ENCODE measurements at places on chromosomes 4 and X.

GRCh38 chr4:8909548-8909947 is 37.9 kb upstream of the HMX1 start:
- no peak for DNase-seq

DNA sequence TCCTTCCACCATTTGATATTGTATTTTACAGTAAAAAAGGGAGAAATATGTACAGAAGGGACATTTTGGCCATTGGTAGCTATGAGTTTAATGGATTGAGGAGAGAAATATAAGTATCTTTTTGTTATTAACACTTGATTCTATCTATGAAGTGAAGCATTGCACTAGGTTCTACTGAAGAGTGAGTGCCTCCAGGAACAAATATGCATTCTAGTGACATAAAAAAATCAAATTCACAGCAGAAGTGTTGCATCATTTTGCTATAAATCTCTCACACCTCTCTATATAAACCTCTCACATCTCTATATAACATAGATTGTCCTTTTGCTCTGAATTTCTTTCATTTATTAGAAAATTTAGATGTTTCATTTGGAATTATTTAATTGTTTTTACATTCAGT is 425 bp downstream of the SYTL5 start:
- DNase-seq = no peak

- DNase-seq = no peak
Measured at GRCh38 chrX:150044556-150044955, 106.3 kb upstream of the EOLA2 start.

DNA sequence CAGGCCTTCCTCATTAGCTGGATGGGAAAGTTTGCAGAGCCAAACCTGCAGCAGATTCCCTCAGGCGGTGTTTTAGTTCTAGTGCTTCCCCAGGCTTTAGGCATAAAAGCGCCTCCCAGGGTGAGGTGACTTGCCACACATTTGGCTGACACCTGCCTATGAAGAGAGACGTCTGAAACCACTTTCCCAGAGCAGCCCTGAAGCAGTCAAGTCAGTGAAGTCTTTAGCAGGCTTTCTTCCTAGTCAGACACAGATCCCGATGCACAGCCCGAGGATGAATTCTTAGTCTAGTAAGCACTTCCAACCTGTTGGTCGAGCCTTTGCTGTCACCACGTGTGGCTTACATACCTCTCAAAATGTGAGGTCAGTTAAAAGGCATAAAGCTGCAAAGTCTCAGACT is 484.1 kb downstream of the SMARCA1 start:
- no peak for DNase-seq

- peak; percentile 71 for DNase-seq
Measured at GRCh38 chr4:6953751-6954380, 44.2 kb downstream of the TBC1D14 start.

- DNase-seq = no peak
Measured at GRCh38 chr4:40311811-40312346, 23.3 kb upstream of the CHRNA9 start.

GRCh38 chrX:22740836-22741235 is 258.9 kb upstream of the DDX53 start:
- no peak for DNase-seq

- no peak for DNase-seq
Measured at GRCh38 chr4:188624370-188624769, 485.1 kb downstream of the TRIML1 start.

DNA sequence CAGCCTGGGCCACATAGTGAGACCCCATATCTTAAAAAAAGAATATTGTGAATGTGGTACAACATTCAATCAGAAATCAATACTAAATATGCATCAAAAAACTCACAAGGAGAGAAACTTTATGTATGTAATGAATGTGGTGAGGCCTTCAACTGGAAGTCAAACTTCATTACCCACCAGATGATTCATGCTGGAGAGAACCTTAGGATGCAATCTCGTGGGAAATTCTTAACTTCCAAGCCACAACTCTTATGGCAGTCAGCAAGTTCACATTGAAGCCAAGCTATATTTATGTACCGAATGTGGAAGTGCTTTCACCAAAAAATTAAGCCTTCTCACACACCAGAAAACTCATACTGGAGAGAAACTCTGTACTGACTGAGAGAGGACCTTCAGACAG is 84.5 kb upstream of the UXT start:
- DNase-seq = no peak

GRCh38 chr4:10007793-10008608 is 13.3 kb downstream of the SLC2A9 start:
- DNase-seq = no peak

DNA sequence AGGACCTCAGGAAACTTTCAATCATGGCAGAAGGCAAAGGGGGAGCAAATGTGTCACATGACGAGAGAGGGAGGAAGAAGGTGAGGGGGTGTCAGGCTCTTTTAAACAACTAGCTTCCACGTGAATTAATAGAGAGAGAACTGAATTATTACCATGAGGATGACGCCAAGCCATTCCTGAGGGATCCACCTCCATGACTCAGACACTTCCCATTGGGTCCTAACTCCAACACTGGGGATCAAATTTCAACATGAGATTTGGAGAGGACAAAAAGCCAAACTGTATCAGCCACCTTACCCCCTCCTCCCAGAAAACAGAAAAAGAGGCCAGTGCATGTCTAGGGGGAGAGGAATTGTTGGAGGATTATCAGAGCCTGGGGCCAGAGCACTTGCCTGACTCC is 40.4 kb upstream of the LAS1L start:
- no peak for DNase-seq

GRCh38 chr4:6265546-6265945 is 4.1 kb upstream of the WFS1 start:
- no peak for DNase-seq

GRCh38 chrX:4240541-4241194 is 527.2 kb upstream of the PRKX start:
- DNase-seq = no peak

DNA sequence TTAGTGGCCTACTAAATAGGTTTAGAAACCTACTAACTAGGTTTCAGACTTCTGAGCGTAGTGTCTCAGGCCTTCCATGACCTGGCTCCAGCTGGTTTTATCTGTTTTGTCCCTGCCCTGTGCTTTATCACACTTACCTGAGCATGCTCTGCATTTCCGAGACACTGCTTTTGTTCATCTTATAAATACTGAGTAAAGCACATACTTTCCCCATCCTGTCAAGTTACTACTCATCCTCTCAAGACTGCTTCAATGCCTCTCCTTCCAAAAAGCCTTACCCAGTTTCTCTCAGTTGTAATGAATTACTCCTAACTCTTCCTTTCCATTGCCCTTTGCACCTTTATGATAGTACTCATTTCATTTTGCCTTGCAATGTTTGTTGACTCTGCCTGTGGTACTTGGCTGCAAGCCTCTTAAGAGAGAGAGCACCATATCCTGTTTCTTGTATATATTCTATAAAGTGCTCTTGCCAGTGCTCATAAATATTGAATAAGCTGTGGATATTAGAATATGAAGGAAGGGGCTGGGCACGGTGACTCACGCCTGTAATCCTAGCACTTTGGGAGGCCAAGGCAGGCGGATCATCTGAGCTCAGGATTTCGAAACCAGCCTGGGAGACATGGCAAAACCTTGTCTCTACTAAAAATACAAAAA is 34.4 kb downstream of the SLAIN2 start:
- no peak for DNase-seq

DNA sequence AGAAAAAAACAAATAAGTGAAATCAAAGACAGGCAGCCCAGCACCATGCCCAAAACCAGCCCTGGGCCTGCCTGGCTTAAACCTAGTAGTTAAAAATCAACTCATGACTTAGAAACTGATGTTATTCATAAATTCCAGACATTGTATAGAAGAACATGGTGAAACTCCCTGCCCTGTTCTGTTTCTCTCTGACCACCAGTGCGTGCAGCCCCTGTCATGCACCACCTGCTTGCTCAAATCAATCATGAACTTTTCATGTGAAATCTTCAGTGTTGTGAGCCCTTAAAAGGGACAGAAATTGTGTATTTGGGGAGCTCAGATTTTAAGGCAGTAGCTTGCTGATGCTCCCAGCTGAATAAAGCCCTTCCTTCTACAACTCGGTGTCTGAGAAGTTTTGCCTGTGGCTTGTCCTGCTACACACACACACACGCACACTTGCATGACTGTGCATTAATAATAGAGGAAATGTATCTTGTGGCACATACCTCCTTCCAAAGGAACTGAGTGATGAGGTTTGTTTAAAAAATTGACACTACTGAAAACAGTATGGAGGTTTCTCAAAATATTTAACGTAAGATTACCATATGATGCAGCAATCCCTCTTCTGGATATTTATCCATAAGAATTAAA is 39.2 kb upstream of the UGT2B7 start:
- no peak for DNase-seq

- DNase-seq = no peak
Measured at GRCh38 chr4:27059446-27059845, 198.8 kb downstream of the STIM2 start.

DNA sequence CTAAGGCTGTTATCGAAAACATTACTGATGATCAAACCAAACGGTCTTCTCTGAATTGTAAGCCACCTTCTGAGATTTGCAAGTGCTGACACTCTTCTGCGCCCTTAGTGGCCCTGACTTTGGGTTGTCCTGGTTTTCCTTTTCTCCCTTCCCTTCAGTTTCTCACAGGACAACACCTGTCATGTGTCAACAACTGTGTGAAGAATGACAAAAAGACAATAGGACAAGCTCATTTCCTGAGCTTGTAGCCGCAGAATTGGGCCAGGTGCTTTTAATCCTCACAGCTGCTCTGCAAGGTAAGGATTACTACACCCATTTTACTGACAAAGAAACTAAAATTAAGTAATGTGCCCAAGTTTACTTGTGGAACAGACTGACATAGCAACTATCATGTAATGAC is 44.9 kb upstream of the TXK start:
- DNase-seq = no peak

DNA sequence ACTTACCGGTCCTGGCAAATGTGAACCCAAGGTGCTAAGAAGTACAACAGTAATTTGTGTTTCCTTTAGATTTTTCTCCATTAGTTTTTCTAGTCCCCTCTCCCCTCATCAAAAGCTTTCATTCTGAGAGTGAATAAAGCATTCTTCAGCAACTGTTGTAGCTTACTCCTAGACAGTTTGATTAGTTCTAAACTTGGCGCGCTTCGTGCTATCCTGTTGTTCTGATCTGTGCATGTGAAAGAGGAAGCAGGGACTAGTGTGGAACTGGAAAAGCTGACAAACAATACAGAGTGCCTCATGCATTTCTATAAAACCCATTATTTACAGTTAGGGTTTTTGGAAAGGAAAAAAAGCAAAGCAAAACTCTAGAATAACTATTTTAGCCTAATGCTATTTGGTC is 556.9 kb upstream of the SLIT2 start:
- no peak for DNase-seq

DNA sequence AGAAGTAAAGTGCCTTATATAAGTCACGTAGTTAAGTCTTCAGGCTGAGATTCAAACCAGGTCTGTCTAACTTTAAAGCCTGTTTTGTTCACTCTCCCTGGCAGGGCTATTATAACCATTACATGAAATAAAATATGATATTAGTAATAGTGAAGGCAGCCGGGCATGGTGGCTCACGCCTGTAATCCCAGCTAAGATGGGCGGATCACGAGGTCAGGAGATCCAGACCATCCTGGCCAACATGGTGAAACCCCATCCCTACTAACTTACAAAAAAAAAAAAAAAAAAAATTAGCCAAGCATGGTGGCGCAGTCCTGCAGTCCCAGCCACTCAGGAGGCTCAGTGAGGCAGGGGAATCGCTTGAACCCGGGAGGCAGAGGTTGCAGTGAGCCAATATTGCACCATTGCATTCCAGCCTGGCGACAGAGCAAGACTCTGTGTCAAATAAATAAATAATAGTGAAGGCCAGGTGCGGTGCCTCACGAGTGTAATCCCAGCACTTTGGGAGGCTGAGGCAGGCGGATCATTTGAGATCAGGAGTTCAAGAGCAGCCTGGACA is 22.1 kb upstream of the SOWAHD start:
- DNase-seq = no peak

GRCh38 chrX:150254909-150255308 is 108.2 kb upstream of the MAMLD1 start:
- no peak for DNase-seq

GRCh38 chr4:10611673-10612072 is 72.9 kb downstream of the CLNK start:
- DNase-seq = no peak

- DNase-seq = no peak
Measured at GRCh38 chr4:53527326-53527725, 64.0 kb downstream of the LNX1 start.

- DNase-seq = no peak
Measured at GRCh38 chr4:85128246-85129204, 162.0 kb upstream of the WDFY3 start.

All from pancreas (tissue), 10 donors.